ENCODE measurements at places on chromosomes 3 and 15. TPM values are rescaled to one million over a fixed set of nuclear protein-coding genes. Genes with fewer than 3 reads are reported as not detected.

DNA sequence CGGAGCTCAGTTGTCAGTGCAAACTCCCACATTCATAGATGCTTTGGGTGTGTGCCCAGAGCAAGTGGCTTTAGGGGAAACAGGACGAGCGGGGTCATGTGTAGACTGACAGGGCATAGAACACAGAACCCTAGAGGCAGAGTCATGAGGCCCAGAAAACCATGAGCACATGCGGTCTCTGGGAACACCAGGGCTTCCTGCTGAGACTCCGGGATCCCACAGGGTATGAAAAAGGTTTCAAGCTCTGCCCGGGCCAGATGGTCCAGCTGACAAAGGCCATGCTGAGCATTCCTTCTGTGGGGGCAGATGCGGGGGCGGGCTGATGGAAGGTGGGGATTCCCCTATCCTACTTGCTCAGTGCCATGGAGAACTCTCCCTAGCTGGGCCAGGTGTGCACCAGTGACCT is 44.8 kb downstream of the ROPN1B start:
- DNase-seq = no peak

- no peak for DNase-seq
These were observed 411.5 kb upstream of the PROK2 start for GRCh38 chr3:72196377-72196929.

Gene CCR8
- total RNA-seq = not detected

DNA sequence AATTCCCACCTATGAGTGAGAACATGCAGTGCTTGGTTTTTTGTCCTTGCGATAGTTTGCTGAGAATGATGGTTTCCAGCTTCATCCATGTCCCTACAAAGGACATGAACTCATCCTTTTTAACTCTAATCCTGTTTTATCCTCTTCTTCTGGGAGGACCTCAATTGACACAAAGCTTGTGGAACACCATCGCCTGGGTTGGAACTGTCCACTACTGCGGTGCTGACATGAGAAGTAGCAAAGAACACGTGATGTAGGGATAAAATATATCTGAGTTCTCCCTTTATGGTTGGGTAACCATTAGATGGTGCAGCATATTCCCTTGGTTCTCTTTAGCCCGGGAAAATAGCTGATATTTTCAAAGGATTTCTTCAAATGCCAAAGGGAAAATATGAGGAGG is 105.3 kb upstream of the TOPAZ1 start:
- DNase-seq = peak; percentile 26

DNA sequence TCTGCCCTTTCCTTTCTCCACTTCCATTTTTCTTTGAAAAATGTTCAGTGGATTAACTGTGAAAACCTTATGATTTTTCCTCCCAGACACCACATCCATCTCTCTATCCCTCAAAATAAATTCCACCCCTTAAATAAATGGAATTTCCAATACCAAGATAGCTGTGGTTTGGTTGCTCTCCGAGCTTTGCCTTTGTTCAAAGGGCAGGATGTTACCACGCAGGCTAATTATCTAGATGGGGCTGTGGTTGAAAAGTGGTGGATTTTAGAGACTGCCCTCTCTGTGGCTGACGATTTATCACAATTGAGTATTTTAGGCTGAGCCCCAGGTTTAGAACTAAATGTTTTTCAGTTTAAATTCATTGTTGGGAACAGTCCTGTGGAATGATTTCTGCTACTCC is 36.9 kb upstream of the CMSS1 start:
- DNase-seq = peak; percentile 80

- DNase-seq = no peak
These were observed 143.1 kb upstream of the CHRNA7 start for GRCh38 chr15:31887246-31887645.

DNA sequence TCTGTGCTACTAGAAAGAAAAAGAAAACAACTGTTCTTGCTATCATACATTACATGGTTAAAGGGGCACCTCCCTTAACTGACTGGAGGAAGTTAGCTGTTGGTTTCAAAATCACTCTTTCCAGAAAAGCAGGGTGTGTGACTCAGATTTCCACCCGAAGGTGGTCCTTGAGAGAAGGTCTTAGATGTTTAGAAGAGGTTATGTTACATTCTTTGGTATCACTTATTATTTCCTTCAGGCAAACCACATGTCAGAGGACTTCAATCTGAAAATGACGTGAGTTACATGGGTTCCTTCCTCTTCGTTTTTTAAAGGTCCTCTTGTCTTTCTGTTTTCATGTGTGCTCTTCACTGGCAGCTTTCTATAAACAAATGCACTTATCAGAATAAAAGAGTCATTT is 307.9 kb upstream of the CBLB start:
- peak; percentile 5 for DNase-seq

Gene PARL
- 54.2 TPM for total RNA-seq

DNA sequence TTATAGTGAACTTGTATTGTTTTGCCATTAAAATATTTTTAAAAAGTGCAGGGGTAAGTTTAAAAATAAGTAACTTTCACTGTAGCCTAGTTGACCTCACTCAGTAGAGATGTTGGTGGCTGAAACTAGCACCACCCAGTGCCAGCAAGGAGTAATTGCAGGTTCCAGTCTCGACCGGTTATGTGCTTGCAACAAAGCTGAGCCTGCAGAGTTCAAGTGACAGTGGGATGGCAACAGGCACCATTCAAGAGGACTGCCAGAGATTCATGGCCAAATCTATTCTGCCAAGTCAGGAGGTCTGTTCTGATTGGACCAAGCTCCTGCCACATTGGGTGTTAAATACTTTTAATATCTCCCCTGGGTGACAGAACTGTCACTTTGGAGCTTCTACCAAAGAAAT is 2.7 kb downstream of the ADAMTS7 start:
- DNase-seq = peak; percentile 47

GRCh38 chr3:35616346-35616745 is 23.0 kb upstream of the ARPP21 start:
- peak; percentile 52 for DNase-seq
